ENCODE measurements at places on chromosomes 13 and 19. TPM values are rescaled to one million over a fixed set of nuclear protein-coding genes. Genes with fewer than 3 reads are reported as not detected.

GRCh38 chr19:45630463-45630862, 8.7 kb downstream of the EML2 start:
- H3K36me3 ChIP-seq: peaks cover 3% of the 10 kb centered on the region
- H3K27me3 ChIP-seq: no peaks in the 10 kb centered on the region
- no peaks in the 10 kb centered on the region for H3K4me1 ChIP-seq

CLEC4G gene
- total RNA-seq: not detected

GRCh38 chr19:27694361-27695055, 1518.4 kb downstream of the UQCRFS1 start:
- no peak for DNase-seq
- no peaks in the 10 kb centered on the region for H3K4me1 ChIP-seq
- no peak overlapping the region for H3K27ac ChIP-seq
- H3K27me3 ChIP-seq: no peaks in the 10 kb centered on the region

- no peak overlapping the region for H3K4me3 ChIP-seq
- H3K27me3 ChIP-seq: no peaks in the 10 kb centered on the region
- peaks cover 10% of the 10 kb centered on the region for H3K4me1 ChIP-seq
- H3K27ac ChIP-seq: no peak overlapping the region
- DNase-seq: no peak
Measured at GRCh38 chr13:111065698-111066097, 49.4 kb upstream of the ARHGEF7 start.

DNA sequence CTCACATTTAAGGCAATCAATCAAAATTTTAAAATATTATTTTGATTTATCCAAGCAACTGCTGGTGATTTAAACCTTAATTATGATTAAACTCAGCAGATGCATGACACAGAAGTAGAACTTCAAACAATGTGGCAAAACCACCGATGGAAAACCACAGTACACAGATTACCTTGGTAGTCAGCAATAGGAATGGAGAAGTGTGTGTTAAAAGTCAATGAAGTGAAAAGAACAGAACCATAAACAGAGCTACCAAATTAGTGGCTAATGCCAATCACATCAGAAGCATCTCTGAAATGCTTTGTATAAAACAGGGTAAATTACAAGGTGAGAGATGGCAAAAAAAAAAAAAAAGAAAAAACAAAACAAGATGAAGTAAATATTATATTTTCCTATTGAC, 31.2 kb downstream of the KATNAL1 start:
- no peaks in the 10 kb centered on the region for H3K4me1 ChIP-seq
- H3K36me3 ChIP-seq: no peaks in the 10 kb centered on the region
- no peak overlapping the region for H3K4me3 ChIP-seq
- H3K27ac ChIP-seq: no peak overlapping the region
